ENCODE measurements at places on chromosomes 4 and X.

GRCh38 chrX:113828470-113828869 lies 755.4 kb upstream of the HTR2C start:
- no peak for DNase-seq

- no peak for DNase-seq
Observed at GRCh38 chrX:9884031-9884779, 83.0 kb upstream of the CLDN34 start.

DNA sequence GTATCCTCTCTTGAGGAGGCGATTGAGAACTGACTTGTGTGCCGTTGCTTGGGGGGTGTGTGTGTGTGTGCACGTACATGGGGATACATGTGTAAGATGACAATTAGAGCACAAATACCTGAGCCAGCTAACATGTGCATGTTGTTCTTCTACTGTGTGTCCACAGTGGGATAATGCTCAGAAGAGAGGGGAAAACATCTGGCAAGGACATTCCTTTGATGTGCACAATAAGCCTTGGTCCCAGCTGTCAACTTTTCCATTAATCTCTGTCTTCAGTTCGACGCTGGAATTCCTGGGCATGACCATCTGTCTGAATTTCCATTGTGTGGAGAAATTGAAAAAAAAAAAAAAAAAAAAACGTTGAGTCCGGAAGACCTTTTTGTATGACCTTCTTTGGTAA lies 592.0 kb upstream of the GALNTL6 start:
- DNase-seq: no peak

DNA sequence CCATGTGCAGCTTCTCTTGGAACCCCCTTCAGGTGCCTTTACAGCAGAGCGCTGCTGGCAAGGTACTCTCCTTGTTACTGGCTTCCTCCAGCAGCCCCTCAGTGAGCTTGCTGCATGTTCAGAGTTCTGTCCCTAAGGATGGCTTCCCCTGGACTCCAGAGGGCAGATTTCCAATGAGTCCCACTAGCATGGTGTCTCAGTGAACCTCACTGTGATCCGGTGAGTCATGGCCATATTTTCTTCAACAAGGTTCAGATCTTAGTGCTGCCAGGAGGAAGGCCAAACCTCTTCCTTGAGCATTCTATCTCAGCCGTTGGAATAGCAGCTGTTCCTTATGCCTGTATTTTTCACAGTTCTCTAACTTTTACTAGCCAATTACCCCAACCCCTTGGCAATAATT lies 98.8 kb downstream of the CASK start:
- no peak for DNase-seq

DNA sequence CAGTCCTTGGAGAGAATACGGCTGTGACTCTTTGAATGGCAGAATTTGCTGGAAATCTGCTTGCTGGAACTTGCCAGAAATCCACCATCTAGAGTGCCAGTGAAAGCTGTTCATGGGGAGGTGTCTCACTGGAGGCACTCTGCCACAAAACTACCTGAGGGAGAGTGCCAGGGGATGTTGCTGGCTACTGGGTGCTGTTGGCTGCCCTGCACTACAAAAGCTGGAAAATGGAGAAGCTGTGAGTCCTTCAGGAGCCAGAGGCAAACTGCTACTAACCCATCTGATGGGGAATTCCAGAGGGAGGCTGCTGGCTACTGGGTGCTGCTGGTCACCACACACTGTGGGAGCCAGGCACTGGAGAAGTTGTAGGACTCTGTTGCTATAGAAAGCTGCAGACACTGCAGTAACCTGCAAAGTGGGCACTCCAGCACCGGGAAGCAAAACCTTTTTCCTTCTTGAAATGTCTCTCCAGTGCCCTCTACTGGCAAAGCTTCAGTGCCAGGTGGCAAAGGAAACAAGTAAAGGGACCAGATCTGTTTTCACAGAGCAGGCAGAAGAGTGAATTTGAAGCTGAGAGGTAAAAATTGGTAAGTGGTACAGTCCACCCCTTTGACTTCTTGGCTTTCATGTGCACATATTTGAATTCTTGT lies 47.8 kb upstream of the HSD17B10 start:
- DNase-seq: peak; percentile 46

DNA sequence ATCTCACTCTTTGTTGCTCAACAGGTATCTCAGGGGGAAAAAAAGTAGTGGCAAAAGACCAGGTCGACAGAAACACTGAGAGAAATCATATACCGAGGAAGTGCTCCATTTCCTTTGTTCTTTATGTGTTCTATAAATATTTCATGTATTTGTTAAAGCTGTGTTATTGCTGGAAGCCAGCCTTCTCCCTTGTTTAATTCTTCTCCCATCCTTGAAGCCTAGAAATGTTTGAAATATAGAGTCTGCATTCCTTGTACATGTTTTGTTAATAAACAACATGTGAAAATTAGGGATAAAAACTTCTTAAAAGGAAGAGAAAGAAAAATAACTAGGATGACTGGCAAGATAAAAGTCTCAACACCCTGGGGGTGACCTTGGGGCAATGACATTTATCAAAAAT lies 186.2 kb downstream of the ANKRD50 start:
- no peak for DNase-seq

- DNase-seq: no peak
Observed at GRCh38 chr4:36043901-36044300, 200.4 kb downstream of the ARAP2 start.

GRCh38 chr4:146900295-146900694 lies 45.4 kb downstream of the TTC29 start:
- DNase-seq: no peak

DNA sequence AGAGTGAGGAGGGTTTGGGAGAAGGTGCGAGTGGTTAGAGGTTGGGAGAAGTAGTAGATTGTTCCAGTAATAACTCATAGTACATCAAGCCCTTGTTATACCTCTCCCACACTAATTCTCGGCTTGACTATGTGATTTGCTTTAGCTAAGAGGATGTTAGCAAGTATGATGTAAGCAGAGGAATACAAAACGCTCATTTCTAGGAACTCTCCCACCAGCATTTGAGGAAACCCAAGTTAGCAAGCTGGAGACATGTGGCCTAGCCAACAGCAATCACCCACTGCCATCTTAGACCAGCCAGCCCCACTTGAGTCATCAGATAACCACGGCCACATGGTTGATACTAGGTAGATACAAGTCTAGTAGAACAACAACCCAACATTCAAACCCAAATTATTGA lies 14.2 kb downstream of the FTHL17 start:
- no peak for DNase-seq

GRCh38 chr4:5127556-5127955 lies 76.3 kb downstream of the STK32B start:
- DNase-seq: no peak

- DNase-seq: no peak
Observed at GRCh38 chr4:154478547-154478946, 13.1 kb downstream of the DCHS2 start.

- no peak for DNase-seq
Observed at GRCh38 chr4:7625071-7625470, 190.3 kb upstream of the PSAPL1 start.

- DNase-seq: no peak
Observed at GRCh38 chr4:18209448-18209847, 187.9 kb upstream of the LCORL start.

DNA sequence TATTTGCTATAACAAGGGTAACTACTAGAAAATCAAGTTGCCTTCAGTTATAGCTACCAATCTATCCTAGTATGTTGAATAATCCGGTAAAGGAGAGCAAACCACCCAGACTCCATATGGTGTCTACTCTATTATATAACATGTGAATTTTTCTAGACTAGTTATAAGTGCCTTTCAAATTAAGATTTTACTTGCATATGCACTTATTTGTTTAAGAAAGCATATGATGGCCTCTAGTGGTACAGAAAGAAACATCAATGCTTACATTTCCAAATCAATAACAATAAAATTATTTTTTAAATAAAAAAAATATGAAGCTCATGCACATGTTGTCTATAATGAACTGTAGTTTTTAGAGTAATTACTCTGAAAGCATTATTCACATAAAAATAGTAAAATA lies 1516.4 kb upstream of the PABPC4L start:
- no peak for DNase-seq

- no peak for DNase-seq
Observed at GRCh38 chrX:134186362-134187121, 50.4 kb upstream of the CCDC160 start.

- DNase-seq: no peak
Observed at GRCh38 chr4:157080605-157081004, 4.7 kb downstream of the GLRB start.

GRCh38 chr4:74366367-74366911 lies 1.5 kb downstream of the EREG start:
- DNase-seq: no peak

DNA sequence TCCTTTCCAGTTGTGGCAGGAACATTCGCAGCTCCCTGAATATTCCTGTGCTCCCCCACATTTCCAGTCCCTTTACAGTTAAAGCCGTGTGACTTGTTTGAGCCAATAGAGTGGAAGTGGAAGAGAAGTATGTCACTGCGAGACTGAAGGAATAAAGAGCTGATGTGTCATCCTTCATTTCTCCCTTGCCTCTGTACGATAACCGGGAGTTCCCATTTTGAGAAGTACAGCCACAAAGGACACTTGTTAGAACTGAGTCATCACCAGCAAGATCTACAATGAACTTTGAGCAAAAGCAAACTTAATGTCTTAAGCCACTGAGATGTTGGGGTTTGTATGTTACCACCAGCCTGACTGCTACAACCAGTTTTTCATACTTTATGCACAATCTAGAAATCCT lies 92.3 kb downstream of the SPRY1 start:
- DNase-seq: no peak

- DNase-seq: no peak
Observed at GRCh38 chrX:22795671-22796070, 204.1 kb upstream of the DDX53 start.

- DNase-seq: peak; percentile 68
Observed at GRCh38 chr4:242121-242848, 63.0 kb downstream of the ZNF732 start.

All from activated T-cell treated with anti-CD3 and anti-CD28 coated beads, Interleukin-2, amount 50 U/mL, for 1 hour (primary cell).